EH (cell line): ENCODE measurements at places on chromosomes 4 and X.
A peak's percentile ranks its signal among the peaks of the same experiment; 100 is the strongest.

GRCh38 chr4:26161030-26161824 lies 159.6 kb upstream of the RBPJ start:
- DNase-seq = peak; percentile 32

DNA sequence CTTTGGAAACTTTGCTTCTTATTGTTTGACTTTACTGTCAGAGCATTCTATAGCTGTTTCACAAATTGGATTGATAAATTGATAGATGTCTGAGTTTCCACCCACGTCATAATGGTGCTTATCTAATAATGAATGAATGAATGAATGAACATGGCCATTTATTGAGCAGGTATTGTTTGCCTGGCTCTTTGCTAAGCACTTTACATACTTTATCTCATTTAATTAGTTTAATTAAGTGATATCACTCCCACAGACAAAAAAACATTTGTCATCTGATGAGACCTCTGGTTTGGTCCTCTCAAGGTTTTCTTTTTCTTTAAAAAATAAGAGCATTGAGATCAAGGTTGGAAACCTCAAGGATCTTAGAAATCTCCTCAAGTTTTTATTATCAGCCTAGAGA lies 2.8 kb downstream of the FRAS1 start:
- no peak for DNase-seq

- no peak for DNase-seq
Measured at GRCh38 chrX:151695583-151696340, 504 bp downstream of the PRRG3 start.

DNA sequence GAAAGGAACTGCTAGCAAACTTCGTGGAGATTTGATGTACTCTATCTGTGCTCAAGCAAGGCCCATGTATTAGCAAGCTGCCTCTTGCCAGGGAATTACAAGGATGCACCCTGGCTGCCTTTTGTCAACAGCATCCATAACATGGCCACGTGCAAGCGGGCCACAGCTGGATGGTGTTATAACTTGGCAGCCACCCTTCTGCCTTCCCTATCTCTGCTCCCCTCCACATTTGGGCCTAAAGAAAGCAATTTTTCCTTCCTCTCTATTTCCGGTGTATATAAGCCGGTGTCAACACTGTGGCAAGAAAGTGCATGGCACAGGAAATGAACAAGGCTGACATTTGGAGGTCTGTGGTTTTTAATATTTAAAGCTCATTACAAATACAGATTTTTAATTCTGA lies 94.8 kb downstream of the CLNK start:
- DNase-seq = peak; percentile 16

GRCh38 chrX:149221230-149221629 lies 283.9 kb downstream of the IDS start:
- DNase-seq = no peak

- no peak for DNase-seq
Measured at GRCh38 chrX:30577362-30577991, at the start of gene TASL. TSS of gene TASL (minus strand) at chrX:30577766. CDS start at chrX:30560355, 17,411 bp downstream.

DNA sequence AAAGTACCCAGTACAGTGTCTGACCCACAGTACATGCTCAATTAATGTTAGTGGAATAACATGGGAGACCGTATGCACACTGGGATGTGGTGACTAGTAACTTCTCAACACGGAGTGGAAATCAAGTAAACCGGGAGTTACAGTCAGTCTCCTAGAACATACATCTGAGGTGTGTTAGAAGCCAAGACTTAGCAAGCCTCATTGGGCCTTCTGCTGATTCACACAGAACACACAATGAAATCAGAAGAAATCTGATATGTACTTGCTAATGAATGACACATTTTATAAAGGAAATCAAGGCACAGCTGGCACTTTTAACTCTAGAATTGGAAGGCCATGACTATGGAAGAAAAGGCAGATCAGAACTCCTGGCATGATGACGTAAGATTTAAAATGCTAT lies 13.0 kb downstream of the TRAPPC2 start:
- no peak for DNase-seq

- DNase-seq = no peak
Measured at GRCh38 chr4:51884055-51884454, 41.1 kb downstream of the DCUN1D4 start.

GRCh38 chr4:30716158-30716557 lies 4.0 kb upstream of the PCDH7 start:
- peak; percentile 34 for DNase-seq

DNA sequence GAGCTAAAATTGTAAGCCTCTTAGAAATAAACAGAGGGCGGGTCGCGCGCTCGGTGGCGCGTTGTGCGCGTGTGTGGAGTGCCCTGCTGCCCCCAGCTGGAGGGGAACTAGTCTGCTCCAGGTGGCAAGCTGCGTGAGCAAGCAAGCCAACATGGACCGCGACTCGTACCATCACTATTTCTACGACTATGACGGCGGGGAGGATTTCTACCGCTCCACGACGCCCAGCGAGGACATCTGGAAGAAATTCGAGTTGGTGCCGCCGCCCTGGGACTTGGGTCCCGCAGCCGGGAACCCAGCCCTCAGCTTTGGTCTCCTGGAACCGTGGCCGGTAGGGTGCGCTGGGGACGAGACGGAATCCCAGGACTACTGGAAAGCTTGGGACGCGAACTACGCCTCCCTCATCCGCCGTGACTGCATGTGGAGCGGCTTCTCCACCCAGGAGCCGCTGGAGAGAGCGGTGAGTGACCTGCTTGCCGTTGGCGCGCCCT lies 66.1 kb downstream of the DNAAF6 start:
- no peak for DNase-seq

DNA sequence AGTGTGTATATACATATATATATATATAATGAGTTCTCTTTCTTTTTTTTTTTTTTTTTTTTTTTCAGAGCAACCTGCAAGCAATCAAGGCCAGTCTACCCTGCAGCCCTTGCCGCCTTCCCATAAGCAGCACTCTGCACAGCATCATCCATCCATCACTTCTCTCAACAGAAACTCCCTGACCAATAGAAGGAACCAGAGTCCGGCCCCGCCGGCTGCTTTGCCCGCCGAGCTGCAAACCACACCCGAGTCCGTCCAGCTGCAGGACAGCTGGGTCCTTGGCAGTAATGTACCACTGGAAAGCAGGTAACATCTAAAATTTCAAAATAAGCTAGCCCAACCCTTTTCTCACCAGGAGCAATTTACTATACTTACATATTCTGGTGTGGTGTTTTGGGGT lies 316.3 kb downstream of the DCTD start:
- DNase-seq = no peak

- peak; percentile 92 for DNase-seq
Measured at GRCh38 chr4:4614925-4615678, 73.3 kb upstream of the STX18 start.

- DNase-seq = no peak
Measured at GRCh38 chr4:7526929-7527535, 92.3 kb upstream of the PSAPL1 start.

DNA sequence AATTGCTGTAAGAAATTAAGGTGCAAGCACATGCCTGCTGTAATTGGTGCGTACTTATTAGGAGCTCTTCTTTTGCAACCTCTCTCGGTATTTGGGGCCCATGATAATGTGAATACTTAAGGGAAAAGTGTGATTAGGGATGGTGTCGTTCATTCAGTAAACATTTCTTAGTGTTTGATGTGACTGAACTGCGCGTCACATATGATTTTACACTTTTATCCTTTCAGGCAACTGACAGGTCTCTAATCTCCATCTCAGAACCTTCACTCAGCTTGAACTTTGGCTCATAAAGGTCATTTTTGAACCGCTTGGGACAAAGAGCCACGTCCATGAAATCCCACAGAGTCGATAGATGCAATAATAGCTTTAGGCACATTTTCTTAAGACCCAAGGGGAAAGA lies 612.1 kb upstream of the PITX2 start:
- no peak for DNase-seq

DNA sequence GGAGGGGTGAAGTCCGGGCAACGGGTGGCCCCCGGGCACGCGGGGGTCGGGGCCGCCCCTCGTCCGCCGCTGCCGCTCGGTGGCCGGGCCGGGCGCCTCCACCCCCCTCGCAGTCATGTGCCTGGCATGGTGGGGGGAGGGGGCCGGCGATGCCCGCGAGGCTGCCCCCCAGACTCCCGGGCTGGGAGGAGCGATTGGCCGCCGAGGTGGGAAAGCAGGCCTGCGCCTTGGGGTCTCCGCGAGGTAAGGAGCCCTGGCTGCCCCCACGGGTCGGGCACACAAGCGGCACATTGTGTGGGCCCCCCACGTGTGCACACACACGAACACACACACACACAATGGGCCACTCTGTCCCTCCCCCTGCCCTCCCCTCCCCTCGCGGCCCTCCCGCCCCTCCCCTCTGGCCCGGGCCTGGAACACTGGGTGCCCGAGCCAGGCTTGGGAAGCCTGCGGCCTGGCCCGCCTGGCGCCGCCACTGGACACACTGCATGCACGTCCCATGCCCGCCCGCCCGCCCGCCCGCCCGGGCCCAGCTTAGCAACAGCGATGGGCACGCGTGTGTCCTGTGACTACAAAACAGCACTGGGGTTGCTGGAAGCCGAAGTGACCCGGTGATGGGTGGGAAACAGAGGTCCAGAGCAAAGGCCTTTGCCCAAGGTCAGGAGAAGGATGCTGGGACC lies 1.3 kb downstream of the SLC6A8 start:
- DNase-seq = peak; percentile 46

GRCh38 chr4:142203505-142203904 lies 567.1 kb downstream of the IL15 start:
- no peak for DNase-seq

- DNase-seq = no peak
Measured at GRCh38 chrX:130848763-130849162, 54.2 kb downstream of the ENOX2 start.

DNA sequence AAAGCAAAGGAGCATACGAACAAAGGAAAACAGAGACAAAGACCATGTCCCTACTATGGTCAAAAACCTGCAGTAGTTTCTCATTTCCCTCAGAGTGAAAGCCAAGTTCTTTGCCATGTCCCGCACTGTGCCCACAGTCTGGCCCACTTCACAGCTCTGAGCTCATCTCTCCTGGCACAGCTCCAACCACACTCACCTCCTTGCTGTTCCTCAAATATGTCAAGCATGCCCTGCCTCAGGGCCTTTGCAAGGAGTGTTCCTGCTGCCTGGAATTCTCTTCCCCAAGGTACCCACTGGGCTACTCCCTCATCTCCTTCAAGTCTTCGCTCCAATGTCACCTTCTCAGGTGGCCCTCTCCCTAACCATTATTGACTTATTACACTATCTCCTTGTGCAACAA lies 72.1 kb downstream of the COX18 start:
- DNase-seq = peak; percentile 59

- peak; percentile 61 for DNase-seq
Measured at GRCh38 chrX:147912093-147912801, 528 bp downstream of the FMR1 start.

- no peak for DNase-seq
Measured at GRCh38 chrX:7647831-7648230, 195.1 kb upstream of the VCX start.

DNA sequence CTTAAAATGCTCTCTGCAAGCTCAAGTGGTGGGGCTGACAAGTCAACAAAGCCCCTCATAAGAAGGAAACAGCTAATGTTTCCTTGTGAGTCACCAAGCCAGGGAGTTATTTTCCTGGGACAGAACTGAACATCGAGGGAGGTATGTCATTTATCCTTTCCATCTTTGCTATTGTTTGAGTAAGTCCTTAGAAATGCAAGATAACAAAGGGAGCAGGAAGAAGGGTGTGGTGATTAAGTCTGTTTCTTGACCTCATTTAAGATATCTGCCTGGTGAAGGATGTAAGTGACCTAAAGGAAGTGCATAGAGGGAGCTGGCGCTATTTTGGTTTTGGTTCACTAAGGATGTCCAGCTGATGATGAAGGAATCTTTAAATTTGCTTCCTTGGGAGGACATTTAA lies 39.9 kb downstream of the ATG4A start:
- peak; percentile 67 for DNase-seq

- DNase-seq = no peak
Measured at GRCh38 chr4:158299459-158300007, 89.2 kb downstream of the TMEM144 start.

- no peak for DNase-seq
Measured at GRCh38 chr4:75169020-75169419, 236.1 kb downstream of the PARM1 start.

DNA sequence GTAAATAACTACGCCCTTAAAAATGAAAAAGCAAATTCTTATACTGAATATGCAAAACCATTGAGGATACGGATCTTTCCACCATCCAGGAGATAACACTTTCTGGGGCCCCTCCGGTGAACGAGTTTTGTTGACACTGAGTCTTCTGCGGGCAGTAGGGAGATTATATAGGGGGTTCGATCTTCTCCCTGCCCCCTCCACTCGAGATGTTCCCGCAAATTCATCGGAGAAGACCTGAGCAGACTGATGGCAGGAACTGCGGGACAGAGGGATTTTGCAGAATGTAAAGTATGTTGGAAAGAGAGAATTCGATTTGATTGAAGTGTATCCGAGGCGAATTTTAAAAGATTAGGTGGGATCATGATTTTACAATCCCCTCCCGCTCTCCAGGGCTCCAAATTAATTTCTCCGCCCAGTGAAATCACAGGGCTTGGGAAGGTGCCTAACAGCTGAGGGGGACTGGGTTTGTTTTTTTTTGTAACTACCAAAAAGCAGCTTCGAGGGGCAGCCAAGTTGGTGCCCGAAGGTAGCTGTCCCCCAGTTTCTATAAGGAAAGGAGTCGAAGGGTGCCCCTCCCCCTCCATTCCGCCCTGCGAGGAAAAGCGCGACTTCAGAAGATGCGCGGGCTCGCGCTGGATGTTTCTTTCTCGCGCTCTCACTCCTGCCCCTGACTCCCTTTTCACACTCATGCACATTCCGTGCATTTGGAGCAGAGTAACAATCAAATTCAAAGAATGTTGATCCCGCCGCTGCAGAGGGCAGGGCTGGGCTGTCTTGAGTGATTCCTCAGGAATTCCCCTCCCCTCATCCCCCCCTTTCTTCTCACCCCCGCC lies 1.2 kb downstream of the TMEM255A start:
- peak; percentile 49 for DNase-seq

- no peak for DNase-seq
Measured at GRCh38 chrX:51922561-51922960, 29.1 kb downstream of the MAGED1 start.

- no peak for DNase-seq
Measured at GRCh38 chr4:2306773-2307410, 45.0 kb upstream of the MXD4 start.

DNA sequence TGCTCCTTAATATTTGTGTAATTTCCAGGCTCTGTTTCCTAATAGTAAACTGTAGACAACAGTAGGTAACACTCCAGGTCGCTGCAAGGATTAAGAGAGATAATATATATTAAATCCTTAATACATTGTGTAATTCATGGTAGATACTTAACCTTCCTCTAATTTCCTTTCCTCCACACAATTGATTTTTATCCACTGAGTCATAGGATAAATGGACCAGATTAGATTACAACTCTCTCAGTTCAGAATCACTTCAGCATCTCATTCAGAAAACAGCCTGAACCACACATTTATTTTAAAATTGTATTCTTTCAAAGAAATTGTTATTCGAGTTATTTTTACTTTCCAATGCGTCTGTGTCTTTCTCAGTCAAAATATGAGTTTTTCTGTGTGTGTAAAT lies 17.1 kb downstream of the GK2 start:
- DNase-seq = no peak
